CD4-positive, alpha-beta T cell treated with Interleukin-12 subunit alpha and Interleukin-12 subunit beta, for 1 hour (primary cell): ENCODE measurements at places on chromosomes 1 and 21.
A peak's percentile ranks its signal among the peaks of the same experiment; 100 is the strongest.

GRCh38 chr1:1137256-1138045, 21.6 kb upstream of the C1orf159 start:
- DNase-seq: peak; percentile 86

DNA sequence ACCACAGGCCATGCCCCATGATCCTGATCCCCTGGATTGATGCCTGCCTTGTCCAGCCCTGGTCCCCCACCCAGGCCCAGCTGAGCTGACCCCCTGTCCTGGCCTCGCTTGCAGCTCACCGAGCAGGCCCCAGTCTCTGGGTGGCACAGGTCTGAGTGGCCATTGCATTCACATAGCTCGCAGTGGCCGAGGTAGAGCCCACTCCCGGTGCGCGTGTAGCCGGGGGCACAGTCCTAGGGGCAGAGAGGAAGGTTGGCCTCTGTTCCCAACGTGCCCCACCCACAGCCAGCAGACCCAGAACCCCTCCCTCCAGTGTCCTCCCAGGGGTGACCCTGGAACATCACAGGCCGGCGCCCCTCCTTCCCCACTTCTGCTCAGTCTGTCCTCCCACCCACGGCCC, 51.9 kb downstream of the LDLRAD2 start:
- DNase-seq: no peak

DNA sequence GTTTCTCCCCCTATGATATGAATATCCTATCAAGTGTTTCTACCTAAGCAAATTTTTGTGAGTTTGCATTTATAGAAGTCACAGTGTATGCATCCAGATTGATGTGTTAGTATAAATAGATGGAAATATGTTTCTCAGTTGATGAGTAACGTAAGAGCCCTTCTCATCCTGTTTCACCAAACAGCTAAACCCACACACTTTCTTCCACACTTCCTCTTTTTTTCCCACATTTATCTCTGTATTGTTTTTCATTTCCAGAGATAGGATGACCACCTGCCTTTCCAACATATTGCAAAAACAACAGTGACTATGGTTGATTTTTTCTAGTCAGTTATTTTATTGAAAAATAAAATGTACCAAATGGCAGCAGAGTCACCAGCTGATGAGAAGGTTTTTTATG, 490.1 kb downstream of the NEGR1 start:
- DNase-seq: no peak

GRCh38 chr1:36859926-36860325, 174.4 kb downstream of the GRIK3 start:
- no peak for DNase-seq

DNA sequence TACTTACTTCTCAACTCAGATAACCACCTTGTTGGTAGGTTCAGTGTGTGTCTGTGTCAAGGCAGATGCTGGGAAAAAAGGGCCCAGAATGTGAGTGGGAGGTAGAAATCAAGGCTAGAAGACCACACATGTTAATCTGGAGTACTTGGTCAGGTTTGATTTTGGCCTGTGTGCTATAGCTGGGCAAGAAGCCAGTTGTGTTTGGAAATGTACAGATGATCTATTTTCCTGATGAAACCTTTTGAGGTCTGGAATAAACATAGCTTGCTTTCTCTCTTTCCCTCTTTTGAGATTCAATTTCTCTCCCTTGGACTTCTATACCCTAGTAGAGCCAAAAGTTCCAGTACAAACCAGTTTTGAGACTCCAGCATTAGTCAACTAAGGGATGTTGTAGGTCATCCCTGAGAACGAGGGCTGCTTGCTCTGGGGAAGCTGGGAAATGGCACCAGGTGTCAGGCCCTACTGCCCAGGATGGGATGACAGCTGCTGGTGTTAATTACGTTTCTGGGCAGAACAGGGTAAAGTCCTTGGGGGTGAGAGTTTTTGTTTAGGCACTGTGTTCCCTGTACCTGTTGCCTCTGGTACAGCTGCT, 15.8 kb downstream of the MAPKAPK2 start:
- DNase-seq: no peak

- no peak for DNase-seq
Observed at GRCh38 chr21:35561116-35561515, 499.2 kb downstream of the SETD4 start.

GRCh38 chr1:162256287-162256686, 120.4 kb downstream of the SPATA46 start:
- no peak for DNase-seq

GRCh38 chr1:6790146-6790545, 4.9 kb downstream of the CAMTA1 start:
- no peak for DNase-seq

GRCh38 chr1:90394247-90394646, 322.9 kb downstream of the BARHL2 start:
- DNase-seq: no peak

GRCh38 chr1:156767879-156768604, 707 bp downstream of the PRCC start:
- peak; percentile 32 for DNase-seq

- no peak for DNase-seq
Observed at GRCh38 chr1:116259663-116260062, 113.4 kb upstream of the ATP1A1 start.

DNA sequence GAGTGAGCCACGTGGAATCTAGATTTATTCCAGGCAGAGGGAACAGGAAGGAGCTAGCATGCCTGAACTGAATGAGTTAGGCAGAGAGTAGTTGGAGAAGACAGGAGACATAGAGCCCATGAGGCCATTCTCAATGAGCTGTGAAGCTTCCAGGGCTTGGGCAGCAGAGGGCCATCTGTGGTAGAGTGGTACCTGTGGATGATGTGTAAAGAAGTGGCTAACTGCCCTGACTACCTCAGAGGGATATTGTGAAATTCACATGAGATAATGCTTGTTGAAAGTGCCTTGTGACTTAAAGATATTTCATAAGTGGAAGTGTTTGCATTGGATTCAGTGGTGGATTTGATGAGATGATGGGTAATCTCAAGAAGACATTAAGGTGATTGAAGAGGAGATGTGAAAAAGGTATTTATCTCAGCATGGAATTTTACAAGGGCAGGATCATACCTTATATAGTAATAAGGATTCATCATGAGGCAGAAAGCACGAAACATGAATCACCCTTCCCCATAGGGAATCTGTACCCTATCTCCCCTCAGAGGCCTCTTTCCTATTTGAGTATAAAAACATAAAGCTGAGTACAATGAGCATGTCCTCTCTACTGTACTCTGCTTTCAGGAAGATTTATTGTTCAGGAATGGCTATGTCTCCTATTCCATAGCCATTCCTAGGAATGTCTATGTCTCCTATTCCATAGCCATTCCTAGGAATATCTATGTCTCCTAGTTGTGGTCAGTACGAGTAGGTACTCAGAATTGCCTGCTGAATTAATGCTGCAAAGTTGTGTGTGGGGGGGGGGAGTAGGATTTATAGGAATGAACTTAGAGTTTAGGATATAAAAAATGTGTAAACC, 146.8 kb downstream of the PAPPA2 start:
- no peak for DNase-seq

DNA sequence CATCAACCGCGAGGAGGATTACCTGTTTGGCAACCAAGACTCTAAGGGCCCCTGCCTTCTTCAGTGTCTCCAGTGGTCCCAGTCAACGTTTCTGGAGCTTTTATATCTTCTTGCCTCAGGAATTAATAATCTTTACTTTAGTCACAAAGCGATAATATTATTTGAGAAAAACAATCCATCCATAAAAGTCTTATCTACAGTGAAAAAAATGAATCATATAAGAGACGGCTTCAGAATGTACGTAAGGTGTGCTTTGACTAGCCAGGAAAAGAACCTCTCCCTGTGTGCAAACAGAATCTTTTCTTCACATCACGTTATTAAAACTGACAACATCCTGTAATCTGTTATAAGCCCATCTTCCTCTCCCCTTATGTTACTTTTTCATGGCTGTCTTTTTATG, at the start of gene REG4:
Gene REG4, minus strand, starts transcription at position 74 of the 400 bp plus-strand sequence. CDS start 2,691 bp downstream, outside the sequence.
- DNase-seq: no peak

DNA sequence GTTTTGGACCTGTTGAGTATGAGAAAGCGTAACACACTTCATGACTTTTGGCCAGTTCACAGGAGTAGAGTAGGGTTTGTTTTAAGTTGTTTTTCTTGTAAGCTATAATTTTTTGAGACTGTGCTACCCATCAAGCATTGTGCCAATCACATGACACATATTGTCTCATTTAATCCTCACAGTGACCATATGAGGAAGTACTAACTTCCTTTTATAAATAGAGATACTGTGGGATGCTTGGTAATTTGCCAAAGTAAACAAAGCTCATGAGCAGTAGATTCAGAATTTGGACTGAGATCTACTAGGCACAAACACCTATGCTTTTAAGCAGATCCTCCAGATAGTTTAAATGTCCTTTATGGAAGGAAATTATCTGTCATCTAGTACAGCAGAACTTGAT, 178.3 kb downstream of the CACNA1E start:
- DNase-seq: no peak

- no peak for DNase-seq
Observed at GRCh38 chr1:245277276-245277675, 122.5 kb downstream of the KIF26B start.

DNA sequence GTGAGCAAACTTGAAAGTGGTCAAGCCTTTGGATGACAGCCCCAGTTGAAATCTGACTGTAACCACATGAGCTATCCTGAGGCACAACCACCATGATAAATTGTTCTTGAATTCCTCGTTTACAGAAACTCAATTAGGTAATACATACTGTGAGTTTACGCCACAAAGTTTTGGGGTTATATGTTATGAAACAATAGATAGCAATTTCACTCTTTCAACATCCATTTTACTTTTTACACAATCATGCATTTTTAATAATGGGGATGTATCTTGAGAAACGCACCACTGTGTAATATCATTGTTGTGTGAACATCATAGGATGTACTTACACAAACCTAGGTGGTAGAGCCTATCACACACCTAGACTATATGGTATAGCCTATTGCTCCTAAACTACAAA, 35.4 kb downstream of the OR2C3 start:
- DNase-seq: no peak

DNA sequence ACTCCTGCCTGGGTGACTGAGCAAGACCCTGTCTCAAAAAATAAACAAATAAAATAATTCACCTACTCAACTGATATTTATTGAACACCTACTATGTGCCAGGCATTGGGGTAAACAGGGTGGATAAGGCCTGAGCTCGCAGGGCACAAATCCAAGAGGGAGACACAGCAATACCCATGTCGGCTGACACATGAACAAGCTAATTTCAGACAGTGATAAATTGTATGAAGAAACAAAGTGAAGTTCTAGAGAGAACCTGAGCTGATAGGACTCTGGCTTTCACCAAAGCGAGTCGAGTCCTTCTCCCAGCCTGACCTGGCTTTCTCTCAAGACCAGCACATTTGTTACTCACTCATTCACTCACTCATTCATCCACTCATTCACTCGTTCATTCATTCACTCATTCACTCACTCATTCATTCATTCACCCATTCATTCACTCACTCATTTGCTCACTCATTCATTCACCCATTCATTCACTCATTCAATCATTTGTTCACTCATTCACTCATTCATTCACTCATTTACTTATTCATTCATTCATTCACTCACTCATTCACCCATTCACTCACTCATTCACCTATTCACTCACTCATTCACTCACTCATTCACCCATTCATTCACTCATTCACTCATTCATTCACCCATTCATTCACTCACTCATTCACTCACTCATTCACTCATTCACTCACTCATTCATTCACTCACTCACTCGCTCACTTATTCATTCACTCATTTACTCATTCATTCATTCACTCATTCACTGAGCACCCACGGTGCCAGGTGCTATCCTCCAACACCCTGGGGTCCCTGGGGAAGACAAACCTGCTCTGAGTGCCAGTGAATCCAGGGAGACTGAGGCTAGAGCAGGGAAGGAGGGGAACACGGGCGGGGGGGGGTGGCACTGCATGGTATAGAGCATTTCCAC, 37.4 kb upstream of the CASZ1 start:
- no peak for DNase-seq

DNA sequence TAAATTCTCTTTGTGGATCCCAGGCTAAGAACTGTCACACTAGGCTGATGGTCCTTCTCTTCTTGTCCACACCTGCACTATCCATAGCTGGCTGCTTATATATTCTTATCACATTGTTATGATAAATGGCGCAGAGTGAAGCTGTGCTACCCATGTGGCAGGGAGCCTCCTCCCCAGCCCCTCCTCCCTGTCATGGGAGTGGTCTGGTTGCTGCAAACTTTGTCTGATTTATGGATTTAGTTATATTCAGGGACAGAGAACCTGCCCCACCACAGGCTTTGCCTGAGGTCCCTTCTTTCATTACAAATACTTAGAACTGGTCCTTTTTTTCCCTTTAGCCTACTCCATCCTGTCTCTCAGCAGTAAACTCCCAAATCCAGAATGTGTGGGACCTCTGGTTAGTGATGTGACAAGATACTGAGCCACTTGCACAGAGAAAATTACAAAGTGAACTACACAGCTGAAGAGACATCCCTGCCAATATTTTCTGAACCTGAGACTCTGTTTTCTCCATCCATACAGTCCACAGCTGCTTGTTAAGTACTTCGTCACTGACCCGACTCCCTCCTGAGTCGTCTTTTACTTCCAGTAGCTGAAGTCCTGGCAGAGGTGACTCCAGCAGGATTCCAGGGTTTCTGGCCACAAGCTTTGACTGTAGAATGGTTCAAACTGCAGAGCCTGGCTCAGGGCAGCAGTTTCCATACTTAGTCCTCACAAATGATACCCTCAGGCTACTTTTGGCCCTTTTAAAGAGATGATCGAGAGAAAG, 37.6 kb downstream of the PTGFRN start:
- DNase-seq: no peak

DNA sequence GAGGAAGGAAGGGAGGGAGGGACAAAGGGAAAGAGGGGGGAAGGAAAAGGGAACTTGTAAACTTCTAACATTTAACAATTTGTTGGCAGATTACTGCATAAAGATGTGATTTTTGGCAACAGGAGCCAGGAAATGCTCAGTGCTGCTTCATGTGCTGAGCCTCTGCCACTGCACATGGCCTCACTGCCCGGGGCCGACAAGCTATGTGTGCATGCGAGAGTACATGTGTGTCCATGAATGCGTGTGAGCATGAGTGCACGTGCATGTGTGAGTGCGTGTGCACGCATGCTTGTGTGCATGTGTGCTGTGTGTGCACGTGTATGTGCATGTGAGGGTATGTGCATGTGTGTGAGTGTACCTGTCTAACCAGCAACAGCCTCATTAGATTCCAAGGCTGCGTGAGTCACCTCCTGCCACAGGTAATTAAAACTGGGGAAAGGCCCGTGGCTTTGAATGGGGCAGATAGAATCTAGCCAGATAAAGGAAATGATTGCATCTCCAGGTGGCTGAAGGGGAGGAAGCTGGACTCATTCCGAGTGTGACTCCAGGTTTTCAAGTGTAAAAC, 41.4 kb upstream of the TSPEAR start:
- no peak for DNase-seq
